ENCODE measurements at places on chromosomes 1 and 21.
A peak's percentile ranks its signal among the peaks of the same experiment; 100 is the strongest.

DNA sequence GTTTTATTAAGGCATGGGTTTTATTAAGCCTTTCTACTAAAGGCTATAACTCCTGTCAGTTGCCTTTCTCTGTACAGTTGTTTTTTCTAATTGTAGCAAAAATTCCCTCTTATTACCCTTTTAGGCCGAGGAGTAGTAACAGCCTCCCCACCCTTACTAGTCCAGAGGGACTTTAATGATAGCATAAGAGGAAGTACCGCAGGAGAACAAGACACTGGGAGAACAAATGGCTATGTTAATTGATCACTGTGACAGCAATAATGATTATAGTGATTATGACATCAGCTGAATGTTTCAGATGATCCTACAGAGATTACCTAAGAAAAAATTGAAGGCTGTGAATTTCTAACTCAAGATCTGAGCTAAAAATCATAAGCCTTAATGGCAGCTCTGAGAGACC lies 383.0 kb upstream of the PTBP2 start:
- no peak for DNase-seq

DNA sequence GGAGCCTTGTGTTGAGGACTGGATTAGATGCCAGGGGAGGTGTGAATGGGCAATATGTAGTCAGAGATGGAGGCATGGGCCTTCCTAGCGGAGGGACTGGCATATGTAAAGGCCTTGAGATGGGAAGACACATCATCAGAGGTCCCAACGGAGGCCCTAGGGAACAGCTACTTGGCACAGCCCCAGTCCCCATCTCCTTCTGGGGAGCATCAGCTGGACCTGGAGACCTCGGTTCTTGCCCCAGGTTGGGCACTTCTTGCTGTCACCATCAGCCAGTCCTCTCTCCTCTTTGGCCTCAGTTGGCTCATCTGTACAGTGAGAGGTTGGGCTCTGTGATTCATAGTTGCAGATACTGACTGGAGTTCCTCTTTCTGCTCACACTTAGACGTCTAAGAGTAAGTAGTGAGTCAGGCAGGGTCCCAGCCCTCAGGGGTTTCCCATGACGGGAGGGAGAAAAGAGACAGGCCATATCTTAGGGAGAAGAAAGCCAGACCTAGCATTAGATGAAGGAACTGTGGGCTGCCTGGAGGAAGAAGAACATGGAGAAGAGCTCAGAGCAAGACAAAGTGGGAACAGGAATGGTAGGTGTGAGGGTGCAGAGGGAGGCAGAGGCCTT lies 3.4 kb upstream of the MARCKSL1 start:
- DNase-seq: peak; percentile 15

DNA sequence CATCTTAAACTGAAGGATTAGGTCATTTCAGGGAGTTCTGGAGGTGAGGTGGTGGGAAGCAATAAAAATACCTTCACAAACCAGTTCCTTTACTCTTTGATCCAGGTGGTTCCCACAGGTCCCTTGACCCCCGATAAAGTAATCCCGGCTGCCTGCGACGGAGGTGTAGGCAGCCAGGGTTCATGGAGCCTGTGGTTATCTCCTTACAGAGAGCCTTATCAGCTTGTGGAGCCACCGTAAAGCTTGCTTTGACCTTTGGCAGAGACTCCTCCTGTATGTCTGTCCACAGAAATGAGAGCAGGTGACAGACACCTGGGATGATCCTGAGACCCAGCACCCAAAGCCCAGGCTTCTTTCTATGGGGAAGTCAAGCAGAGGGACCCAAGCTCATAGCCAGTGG lies 243.4 kb downstream of the KIF26B start:
- no peak for DNase-seq

DNA sequence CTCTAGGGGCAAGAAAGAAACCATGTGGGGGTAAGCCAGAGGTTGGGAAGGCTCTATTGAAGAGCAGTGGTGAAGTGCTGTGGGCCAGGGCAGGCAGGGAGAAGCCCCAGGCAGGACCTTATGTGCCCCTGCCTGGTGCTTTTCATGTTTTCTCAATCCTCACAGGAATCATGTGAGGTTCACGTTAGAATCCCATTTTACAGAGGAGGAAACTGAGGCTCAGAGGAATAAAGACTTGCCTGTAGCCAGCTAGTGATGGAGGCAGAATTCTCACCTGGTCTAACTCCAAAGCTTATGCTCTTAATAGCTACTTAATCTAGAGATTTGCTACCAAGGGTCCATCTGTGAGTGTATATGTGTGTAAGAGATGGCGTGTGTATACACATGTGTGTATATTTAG lies 4.2 kb downstream of the TTC22 start:
- no peak for DNase-seq

GRCh38 chr1:235277709-235278108 lies 50.3 kb downstream of the ARID4B start:
- no peak for DNase-seq

DNA sequence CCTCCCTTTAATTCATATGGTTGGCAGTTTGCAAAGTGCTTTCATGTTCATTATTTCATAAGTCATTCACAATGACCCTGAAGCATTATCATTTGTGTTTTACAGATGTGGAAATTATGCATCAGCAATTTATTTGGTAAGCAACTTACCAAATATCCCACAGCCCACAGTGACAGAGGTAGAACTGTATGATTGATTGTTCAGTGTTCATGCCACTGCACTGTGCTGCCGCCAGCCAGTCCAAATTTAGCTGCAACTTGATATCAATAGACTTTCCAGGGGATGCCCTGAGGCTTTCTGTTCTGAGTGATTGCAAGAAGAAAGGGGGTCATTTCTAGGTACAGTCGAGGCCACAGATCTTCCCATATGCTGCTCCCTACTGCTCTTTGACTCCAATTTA lies 380.3 kb downstream of the PLPP3 start:
- DNase-seq: no peak
